ENCODE measurements at places on chromosomes 5 and 9.

- DNase-seq = no peak
These were observed 348.0 kb downstream of the ZNF608 start for GRCh38 chr5:124398460-124398859.

DNA sequence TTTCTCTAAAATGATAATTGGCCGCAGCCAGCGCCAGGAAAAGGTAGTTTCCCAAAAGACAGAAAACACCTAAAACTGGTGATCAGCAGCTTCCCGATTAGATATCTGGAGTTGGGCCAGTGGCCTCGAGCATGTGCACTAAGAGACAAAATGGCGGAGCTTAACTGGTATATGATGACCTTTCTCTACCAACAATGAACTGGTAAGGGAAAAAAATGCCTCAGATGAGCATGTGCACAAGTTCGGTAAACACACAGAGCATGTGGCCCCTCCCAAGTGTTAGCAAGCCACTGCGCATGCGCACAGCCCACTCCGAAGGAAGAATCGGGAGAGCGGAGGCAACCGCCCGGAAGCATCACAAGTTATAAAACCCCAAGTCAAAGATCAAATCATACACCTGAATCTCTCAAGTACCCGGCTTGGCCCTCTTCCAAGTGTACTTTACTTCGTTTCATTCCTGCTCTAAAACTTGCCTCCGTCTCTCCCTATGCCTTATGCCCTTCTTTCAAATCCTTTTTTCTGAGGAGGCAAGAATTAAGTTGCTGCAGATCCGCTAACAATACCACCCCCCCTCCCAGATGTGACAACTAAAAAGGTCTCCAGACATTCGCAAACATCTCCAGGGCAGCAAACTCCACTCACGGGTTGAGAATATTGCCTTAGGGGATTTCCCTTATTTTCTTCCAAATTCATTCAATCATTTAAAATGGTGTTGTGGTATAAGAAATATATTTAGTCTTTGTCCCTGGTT, 15.0 kb upstream of the PTBP3 start:
- DNase-seq = peak; percentile 70

- DNase-seq = no peak
These were observed 15.8 kb downstream of the ERCC8 start for GRCh38 chr5:60929024-60929423.

- DNase-seq = no peak
These were observed 105.6 kb upstream of the PCA3 start for GRCh38 chr9:76658510-76659231.

DNA sequence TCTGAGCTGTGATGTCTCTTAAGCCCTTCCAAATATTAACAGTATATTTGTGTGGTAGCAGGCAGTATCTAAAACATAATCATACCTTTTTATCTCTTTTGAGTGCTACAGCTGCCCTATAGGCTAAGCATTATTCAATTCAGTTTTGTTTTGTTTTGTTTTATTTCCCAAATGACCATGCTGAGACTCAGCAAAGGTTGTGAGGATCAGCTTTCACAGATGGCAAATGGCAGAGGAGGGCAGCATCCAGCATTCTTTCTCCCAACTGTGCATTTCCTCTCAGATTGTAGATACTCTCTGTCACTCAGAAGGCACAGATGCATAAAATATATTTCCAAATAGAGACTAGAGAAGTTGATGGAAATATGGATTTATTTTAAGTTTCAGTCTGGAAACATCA, 90.7 kb downstream of the DAPK1 start:
- DNase-seq = no peak

- DNase-seq = no peak
These were observed 15.9 kb downstream of the ANXA1 start for GRCh38 chr9:73167614-73168013.

GRCh38 chr5:149367249-149367971, 9.6 kb downstream of the PCYOX1L start:
- DNase-seq = peak; percentile 77

GRCh38 chr5:176447591-176447977, 601 bp upstream of the FAF2 start:
- DNase-seq = no peak

- DNase-seq = no peak
These were observed 34.1 kb downstream of the FABP6 start for GRCh38 chr5:160263326-160263855.

GRCh38 chr5:82100303-82101077, 128.7 kb downstream of the ATG10 start:
- DNase-seq = no peak

DNA sequence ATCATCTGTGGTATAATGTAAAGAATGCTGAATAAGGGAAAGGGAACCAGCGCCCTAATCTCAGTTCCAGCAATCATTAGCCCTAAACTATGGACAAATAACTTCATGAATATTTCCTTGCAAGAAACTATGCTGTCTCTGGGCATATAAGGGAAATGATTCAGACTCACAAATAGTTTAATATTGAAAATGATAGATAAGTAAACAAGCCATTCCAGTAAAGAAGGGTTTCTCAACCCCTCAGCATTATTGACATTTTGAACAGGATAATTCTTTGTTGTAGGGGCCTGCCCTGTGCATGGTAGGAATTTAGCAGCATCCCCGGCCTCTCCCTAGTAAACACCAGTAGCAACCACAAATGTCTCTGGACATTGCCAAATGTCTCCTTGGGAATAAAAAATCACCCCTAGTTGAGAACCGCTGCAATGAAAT, 23.8 kb downstream of the C5 start:
- DNase-seq = no peak

DNA sequence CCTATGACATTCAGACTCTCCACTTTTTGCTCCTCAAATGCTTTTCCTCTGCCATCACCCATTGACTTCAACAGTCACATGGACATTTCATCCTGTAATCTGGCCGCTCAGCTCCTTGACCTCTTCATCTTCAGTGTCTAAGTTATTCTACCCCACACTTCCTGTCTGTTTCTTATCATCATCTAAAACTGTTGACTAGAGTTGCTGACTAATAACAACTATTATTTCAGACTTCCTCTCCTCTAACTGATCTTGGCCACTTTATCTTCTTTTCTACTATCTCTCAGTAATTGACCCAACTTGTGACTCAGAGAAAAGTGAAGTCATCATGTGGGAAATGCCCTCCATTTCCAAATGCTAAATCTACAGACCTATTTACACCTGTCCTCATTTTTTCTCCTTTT, 254.7 kb upstream of the TRPC7 start:
- peak; percentile 56 for DNase-seq

- DNase-seq = no peak
These were observed 230.8 kb downstream of the ZNF608 start for GRCh38 chr5:124515497-124516245.

- DNase-seq = no peak
These were observed 283.8 kb downstream of the PDE4D start for GRCh38 chr5:59609501-59610265.
